ENCODE measurements at places on chromosomes 5 and 9.

DNA sequence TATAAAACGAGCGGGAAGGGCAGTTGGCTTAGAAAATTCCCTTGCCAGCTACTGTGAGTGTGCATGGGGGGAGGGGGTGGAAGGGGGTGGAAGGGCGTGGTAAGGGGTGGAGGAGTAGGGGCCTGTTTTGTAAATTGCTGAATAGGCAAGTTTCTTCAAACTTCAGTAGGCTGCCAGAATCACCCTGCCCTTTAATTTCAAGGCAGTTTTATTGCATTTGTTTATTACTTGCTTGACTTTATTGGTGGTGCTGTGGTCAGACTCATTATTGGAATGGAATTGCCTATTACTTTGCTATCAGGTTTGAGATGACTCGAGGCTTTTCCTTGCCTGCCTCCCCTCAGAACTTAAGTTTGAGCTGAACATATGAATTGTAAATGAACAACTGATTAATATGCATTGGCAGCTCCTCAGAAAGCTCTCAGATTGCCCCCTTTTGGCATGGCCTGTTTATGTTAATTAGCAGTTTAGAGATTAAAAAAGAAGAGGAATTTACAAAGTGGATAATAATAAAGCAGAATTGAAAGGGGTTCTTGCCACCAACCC is 76.0 kb downstream of the SEMA6A start:
- no peak for DNase-seq

- DNase-seq: no peak
Measured at GRCh38 chr5:163384669-163385068, 52.7 kb upstream of the CCNG1 start.

GRCh38 chr9:130301483-130302286 is 36.1 kb downstream of the HMCN2 start:
- DNase-seq: no peak

GRCh38 chr9:132857616-132858342 is 20.3 kb downstream of the AK8 start:
- peak; percentile 12 for DNase-seq

DNA sequence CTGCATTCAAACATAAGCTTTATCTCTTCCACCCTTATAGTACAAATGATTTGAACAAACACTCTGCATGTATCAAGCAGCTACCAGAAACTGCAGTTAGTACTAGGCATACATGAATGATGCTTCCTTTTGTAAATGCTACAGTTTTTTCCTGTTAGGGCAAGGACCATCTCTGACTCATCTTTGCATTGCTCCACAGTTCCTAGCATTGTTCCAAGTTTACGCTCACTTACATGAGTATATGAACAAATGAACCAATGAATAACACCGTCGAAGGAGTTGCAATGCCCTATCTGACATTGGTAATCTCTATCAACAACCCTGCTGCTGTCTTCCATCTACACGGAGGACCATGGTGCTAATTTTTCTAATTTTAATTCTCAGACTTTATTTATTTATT is 2.1 kb upstream of the ALDH7A1 start:
- DNase-seq: peak; percentile 85

- peak; percentile 38 for DNase-seq
Measured at GRCh38 chr5:129361441-129362025, 98.6 kb upstream of the ADAMTS19 start.

GRCh38 chr9:15333376-15333881 is 26.4 kb upstream of the TTC39B start:
- DNase-seq: no peak

DNA sequence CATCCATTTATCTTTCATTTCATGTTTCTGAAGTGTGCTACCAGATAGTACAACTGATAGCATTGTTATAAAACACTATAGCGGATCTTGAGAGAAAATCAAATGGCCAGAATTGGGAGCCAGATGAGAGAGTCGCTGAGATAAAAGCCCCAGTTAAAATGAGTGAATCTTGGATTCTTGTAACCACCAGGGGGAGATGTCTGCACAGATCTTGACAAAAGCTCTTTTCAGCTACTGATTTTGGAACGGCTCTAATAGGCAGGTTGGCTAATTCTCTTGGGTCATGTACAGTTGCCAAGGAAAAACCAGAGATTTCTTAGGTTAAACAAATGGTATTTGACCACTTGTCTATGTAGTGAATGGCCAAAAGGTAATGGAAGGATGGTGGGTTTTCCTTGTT is 21.7 kb downstream of the F2RL2 start:
- DNase-seq: peak; percentile 83

GRCh38 chr5:135537745-135538144 is 2.0 kb upstream of the NEUROG1 start:
- no peak for DNase-seq

Measured in ELR (cell line).